Osteocyte (in vitro differentiated cells): ENCODE measurements at places on chromosomes 1 and 21. TPM values are rescaled to one million over a fixed set of nuclear protein-coding genes. Genes with fewer than 3 reads are reported as not detected.
A peak's percentile ranks its signal among the peaks of the same experiment; 100 is the strongest.

GRCh38 chr1:202084791-202085681, 37.7 kb upstream of the GPR37L1 start:
- no peak for DNase-seq
- no peak overlapping the region for H3K27ac ChIP-seq
- peaks cover 3% of the 10 kb centered on the region for H3K27me3 ChIP-seq

KRTAP13-2 gene
- not detected in 2 replicates for total RNA-seq

MR1 gene
- 3.7 and 4.3 TPM in 2 replicates for total RNA-seq

DNA sequence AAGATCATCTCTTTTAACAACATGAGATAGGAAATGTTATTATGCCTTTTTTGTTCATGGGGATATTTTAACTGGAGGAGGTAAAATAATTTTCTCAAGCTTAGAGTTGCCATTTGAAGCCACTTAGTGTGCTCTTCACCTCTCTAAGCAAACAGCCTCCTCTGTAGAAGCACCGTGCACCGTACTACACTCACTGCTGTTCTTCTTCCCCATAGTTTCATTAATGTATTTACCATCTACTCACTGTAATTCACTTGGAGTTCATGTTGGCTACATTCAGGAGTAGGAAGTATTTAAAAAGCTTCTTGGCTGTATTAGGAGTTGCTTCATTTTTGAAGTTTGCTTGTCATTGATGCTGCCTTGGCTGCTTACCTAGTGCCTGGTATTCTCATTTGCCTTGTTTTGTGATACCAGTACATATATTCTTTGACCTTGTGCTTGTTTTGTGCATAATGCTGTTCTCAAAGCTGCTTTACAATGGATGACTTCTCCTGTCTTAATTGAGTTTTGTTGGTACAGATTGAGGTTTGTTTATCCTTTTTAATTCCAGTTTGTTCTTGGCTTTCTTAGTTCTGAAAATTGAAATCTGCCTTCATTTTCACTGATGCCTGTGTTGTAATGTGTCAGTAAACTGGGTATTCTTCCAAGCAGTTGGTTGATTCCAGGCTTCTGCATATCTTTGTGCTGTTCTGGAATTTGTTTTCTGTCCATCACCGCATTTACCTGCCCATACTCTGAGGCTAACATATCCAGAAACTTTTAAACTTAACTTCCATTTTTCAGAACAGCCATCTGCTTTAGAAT, 240.4 kb downstream of the HMCN1 start:
- DNase-seq, result no peak
- H3K27ac ChIP-seq, result peak overlapping the region; percentile 79
- no peaks in the 10 kb centered on the region for H3K27me3 ChIP-seq
- peaks cover 18% of the 10 kb centered on the region for H3K36me3 ChIP-seq
- no peak overlapping the region for H3K4me3 ChIP-seq

- no peak overlapping the region for H3K4me3 ChIP-seq
- no peaks in the 10 kb centered on the region for H3K36me3 ChIP-seq
- DNase-seq, result no peak
- H3K27me3 ChIP-seq, result peaks cover 40% of the 10 kb centered on the region
Observed at GRCh38 chr1:230610589-230610988, 31.7 kb upstream of the COG2 start.

GRCh38 chr1:170306948-170307347, 161.2 kb downstream of the NTMT2 start:
- no peak for DNase-seq
- H3K36me3 ChIP-seq, result no peaks in the 10 kb centered on the region
- H3K4me3 ChIP-seq, result peak overlapping the region; percentile 3
- peaks cover 79% of the 10 kb centered on the region for H3K4me1 ChIP-seq

DNA sequence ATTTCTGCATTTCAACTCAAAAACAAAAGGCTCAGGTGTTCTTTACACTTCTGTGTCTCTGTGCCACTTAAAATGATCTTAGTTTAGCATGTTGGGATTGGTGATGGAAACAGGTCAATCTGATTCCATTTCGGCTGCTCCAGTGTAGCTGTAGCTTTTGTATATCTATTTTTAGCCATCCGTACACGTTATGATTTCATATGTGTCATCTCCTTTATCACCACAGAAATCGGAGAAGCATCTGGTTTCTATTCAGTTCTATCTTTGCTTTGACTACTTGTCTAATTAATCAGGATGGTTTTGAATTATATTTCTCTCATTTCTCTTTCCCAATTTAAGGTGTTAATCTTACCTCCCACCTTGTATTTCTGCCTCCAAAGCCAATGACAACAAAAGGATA, 41.1 kb downstream of the RGS21 start:
- no peak for DNase-seq
- no peaks in the 10 kb centered on the region for H3K36me3 ChIP-seq
- H3K27ac ChIP-seq, result no peak overlapping the region
- no peaks in the 10 kb centered on the region for H3K4me1 ChIP-seq
- peaks cover 2% of the 10 kb centered on the region for H3K27me3 ChIP-seq
- H3K4me3 ChIP-seq, result no peak overlapping the region

GRCh38 chr1:11525516-11525915, 46.6 kb downstream of the DISP3 start:
- no peaks in the 10 kb centered on the region for H3K36me3 ChIP-seq
- no peak overlapping the region for H3K4me3 ChIP-seq
- H3K27me3 ChIP-seq, result no peaks in the 10 kb centered on the region
- H3K4me1 ChIP-seq, result no peaks in the 10 kb centered on the region
- DNase-seq, result no peak

- no peak for DNase-seq
- no peaks in the 10 kb centered on the region for H3K27me3 ChIP-seq
- H3K27ac ChIP-seq, result no peak overlapping the region
Observed at GRCh38 chr1:25958465-25958864, 39.4 kb downstream of the PAFAH2 start.

DNA sequence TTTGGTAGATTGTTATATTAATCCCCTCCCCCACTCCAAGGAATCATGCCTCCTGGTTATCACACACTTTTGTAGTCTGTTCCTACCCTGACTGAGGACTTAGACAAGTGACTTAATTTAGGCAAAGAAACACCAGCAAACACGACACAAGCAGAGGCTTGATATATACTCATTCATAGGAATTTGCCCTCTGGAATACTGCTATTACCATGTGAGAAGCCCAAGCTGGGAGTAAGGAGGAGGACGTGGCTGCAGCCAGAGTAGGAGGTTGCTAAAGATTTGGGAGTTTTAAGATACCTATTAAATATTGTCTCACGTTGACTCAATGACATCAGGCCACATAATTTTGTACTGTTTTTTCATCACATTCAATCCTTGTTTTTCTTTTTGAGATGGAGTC, 100.2 kb downstream of the LRRC53 start:
- H3K4me3 ChIP-seq, result no peak overlapping the region
- no peaks in the 10 kb centered on the region for H3K4me1 ChIP-seq
- no peaks in the 10 kb centered on the region for H3K27me3 ChIP-seq
- no peak overlapping the region for H3K27ac ChIP-seq
- no peaks in the 10 kb centered on the region for H3K36me3 ChIP-seq

RGS5 gene
- 155 and 187 TPM in 2 replicates for total RNA-seq

- H3K36me3 ChIP-seq, result peaks cover 64% of the 10 kb centered on the region
- no peaks in the 10 kb centered on the region for H3K27me3 ChIP-seq
- no peak overlapping the region for H3K4me3 ChIP-seq
- peaks cover 13% of the 10 kb centered on the region for H3K4me1 ChIP-seq
Observed at GRCh38 chr21:37165586-37165985, 92.5 kb downstream of the TTC3 start.

FAM177B gene
- total RNA-seq, result not detected in 2 replicates

DNA sequence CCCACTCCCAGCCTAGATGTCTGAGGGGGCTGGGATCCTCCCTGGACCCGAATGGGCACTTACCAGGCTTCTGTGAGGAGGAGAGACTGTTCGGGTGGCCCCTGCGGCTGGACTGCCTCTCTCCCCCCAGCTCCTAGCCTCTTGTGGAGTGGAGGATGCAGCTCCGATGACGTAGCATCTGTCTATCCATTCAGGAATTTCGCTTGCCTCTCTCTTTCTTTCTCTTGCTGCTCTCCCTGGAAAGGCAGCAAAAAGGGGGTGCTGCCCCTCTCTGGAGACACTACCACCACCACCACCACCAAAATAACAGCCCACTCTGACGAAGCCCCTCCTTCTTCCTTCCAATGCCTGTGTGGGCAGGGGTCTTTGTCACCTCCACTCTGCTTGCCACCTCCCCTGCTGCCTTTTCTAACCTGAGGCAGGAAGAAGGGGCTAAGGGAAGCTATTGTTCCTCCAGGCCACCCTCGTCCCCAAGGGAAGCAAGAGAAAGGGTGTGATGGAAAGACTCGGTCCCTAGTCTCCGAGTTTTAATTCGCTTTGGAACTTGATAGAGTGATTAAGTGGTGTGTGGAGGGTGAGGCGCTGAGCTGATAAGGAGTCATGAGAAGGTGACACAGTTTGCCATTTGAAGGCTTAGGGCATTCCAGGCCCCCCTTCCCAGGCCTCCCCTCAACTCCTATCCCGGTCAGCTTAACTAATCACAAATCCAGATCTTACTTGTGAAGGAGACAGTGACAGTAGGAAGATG, 60.5 kb downstream of the RHBG start:
- no peaks in the 10 kb centered on the region for H3K4me1 ChIP-seq
- no peak overlapping the region for H3K4me3 ChIP-seq
- H3K27me3 ChIP-seq, result peaks cover 96% of the 10 kb centered on the region
- no peak for DNase-seq
- H3K36me3 ChIP-seq, result no peaks in the 10 kb centered on the region
- no peak overlapping the region for H3K27ac ChIP-seq

DNA sequence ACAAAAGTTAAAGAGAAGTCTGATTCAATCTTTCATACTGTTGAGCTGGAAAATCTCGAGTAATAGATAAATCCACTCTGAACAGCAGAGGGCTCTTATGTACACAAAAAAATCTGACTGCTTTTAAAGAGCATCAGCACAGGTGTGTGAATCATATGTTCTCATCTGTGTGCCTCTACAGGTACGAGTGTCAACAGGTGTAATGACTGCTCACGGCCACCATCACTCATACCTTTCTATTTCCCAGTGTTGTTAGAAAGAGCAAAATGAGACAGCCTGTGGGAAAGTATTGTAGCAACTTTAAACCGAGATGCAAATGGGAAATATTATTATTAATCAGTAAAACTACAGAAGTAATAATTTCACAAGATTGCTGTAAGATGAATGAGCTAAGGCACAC, 49.0 kb upstream of the SCAF4 start:
- no peaks in the 10 kb centered on the region for H3K27me3 ChIP-seq
- DNase-seq, result no peak
- H3K4me3 ChIP-seq, result no peak overlapping the region
- H3K4me1 ChIP-seq, result peaks cover 10% of the 10 kb centered on the region
